NCI-H82 (cell line): ENCODE measurements at places on chromosomes 13 and 19.
A peak's percentile ranks its signal among the peaks of the same experiment; 100 is the strongest.

DNA sequence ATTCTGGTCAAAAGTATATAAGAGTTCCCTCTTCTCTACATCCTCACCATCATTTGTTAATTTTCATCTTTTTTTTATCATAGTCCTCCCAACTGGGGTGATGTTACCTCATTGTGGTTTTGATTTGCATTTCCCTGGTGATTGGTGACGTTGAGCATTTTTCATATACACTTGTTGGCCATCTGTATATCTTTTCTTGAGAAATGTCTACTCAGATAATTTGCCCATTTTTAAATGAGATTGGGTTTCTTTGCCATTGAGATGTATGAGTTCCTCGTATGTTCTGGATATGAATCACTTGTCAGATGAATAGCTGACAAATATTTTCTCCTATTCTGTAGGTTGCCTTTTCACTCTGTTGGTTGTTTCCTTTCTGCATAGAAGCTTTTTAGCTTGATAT, 2.4 kb downstream of the CD33 start:
- no peak for DNase-seq

- DNase-seq, result peak; percentile 100
Measured at GRCh38 chr13:94433055-94433961, 46.2 kb downstream of the DCT start.

- no peak for DNase-seq
Measured at GRCh38 chr13:24040835-24041234, 119.7 kb upstream of the SPATA13 start.

GRCh38 chr13:104074326-104074725, 1008.1 kb upstream of the SLC10A2 start:
- no peak for DNase-seq
